ENCODE measurements at places on chromosomes 3 and 15.
A peak's percentile ranks its signal among the peaks of the same experiment; 100 is the strongest.

GRCh38 chr3:177615015-177615414 is 417.7 kb upstream of the TBL1XR1 start:
- no peak for DNase-seq

DNA sequence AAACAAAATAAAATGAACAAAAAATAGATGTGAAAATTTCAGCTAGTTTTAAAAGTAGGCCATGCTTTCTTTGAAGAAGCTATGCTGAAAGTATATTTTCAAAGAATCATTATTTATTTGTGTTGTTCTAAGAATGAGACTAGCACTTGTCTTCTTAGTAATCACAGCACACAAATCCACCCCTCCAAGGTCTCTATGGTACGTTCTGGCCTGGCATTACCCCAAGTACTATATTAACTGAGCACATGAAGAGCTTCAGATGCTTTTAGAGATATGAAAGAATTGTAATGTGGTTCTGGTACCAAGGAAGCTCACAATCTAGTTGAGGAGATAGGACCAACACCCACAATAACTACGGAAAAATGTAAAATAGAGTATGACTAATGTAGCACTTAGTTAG is 416.5 kb downstream of the PLCL2 start:
- no peak for DNase-seq

DNA sequence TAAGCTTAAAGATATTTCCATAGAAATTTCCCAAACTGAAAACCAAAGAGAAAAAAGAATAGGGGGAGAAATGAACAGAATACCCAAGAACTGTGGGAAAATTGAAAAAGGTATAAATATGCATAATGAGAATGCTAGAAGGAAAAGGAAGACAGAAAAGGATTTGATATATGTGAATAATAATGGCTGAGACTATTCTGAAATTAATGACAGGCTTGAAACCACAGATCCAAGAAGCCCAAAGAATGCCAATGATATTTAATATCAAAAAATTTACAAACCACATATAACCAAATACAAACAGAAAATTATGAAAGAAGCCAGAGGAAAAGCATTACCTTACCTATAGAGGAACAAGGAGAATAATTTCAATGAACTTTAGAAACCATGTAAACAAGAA is 153.0 kb downstream of the ANXA2 start:
- no peak for DNase-seq

DNA sequence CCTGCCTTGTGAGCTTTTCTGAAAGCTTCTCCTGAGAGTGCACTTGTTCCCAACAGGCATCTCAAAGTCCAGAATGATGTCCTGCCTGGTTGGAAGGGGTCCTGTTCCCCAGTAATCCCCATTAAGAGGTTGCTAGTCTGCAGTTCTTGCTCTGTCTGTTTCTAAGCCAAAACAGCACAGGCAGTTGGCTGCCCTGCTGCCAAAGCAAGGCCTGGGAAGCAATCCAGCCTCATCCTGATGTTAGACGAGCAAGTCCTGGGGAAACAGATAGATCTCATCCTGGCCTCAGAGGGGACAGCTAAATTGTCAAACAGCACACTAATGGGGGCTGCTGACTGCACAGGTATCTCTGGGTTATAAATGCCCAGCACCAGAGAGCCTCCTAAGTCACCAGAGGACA is 198.0 kb downstream of the EPHB1 start:
- no peak for DNase-seq

- no peak for DNase-seq
These were observed 119.9 kb upstream of the CADPS start for GRCh38 chr3:62995119-62995518.

- no peak for DNase-seq
These were observed 237.4 kb downstream of the TLE3 start for GRCh38 chr15:69860321-69860720.

DNA sequence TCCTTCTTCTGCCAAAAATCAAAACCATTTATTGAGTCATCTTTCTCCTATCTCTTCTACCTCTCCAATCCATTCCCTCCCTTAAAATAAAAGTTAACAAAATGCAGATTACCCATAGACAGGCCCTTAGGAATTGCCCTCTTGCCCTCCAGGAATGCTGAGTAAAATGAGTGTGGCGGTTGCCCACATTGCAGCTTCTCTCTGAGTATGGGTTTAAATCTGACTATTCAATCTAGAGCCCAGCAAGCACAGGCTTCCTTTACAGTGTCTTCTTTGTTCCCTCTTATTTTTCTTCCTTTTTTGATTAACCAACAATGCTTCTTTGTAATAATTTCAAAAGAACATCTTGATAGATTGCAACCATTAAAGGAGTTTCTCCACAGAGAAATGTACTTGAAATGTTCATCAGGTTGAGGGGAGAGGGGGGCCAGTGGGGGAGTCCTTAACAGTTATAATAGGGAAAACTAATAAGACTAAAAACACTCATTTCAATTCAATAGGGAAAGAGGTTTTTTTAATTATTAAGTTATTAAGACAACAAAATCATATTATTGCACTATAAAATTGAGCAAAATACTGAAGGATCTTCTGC is 135.3 kb upstream of the LMCD1 start:
- DNase-seq: no peak

- no peak for DNase-seq
These were observed 146.7 kb downstream of the NAALADL2 start for GRCh38 chr3:175005881-175006280.

GRCh38 chr3:7146529-7146928 is 285.6 kb downstream of the GRM7 start:
- DNase-seq: no peak

DNA sequence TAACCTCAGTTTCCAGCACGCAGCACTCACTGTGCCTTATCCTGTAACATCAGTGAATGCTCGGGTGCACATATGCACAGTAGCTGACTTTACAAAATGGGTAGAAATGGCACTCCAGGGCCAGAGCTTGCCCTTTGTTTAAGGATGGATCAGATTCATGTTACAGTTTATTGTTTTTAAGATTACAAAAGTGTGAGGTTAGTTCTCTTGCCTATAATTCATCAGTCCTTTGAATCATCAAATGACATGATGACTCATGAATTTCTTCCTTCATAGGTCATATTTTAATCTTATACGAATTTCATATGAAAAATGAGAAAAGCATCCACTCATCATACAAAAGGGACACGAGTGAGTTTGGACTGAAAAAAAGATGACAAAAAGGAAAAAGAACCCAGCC is 545.3 kb downstream of the GBE1 start:
- DNase-seq: no peak

GRCh38 chr3:27714692-27715453 is 7.2 kb downstream of the EOMES start:
- no peak for DNase-seq

GRCh38 chr3:13308380-13308801 is 111.7 kb downstream of the NUP210 start:
- DNase-seq: no peak

GRCh38 chr3:41853540-41854196 is 108.2 kb downstream of the ULK4 start:
- DNase-seq: no peak

DNA sequence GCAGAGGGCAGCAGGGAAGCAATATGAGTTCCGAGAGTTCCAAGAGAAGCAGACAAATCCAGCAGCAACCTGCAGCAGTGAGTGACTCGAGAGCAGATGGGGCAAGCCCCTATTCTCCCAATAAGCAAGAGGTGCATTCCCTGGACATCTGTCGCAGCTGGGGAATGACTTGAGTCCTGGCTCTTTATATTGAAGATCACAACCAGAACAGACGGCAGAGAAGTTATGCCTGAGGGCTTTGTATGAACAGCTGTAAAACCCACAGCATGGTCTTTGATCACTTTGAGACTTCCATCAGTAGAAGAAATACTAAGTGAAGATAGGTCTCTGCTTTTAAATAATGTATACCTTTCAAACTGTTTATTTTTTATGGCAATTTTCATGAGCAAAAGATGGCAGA is 23.6 kb upstream of the C3orf22 start:
- no peak for DNase-seq

- DNase-seq: no peak
These were observed 27.1 kb downstream of the LRIG1 start for GRCh38 chr3:66473692-66474091.

- DNase-seq: peak; percentile 41
These were observed 227.8 kb upstream of the LYSMD4 start for GRCh38 chr15:99961011-99961441.

DNA sequence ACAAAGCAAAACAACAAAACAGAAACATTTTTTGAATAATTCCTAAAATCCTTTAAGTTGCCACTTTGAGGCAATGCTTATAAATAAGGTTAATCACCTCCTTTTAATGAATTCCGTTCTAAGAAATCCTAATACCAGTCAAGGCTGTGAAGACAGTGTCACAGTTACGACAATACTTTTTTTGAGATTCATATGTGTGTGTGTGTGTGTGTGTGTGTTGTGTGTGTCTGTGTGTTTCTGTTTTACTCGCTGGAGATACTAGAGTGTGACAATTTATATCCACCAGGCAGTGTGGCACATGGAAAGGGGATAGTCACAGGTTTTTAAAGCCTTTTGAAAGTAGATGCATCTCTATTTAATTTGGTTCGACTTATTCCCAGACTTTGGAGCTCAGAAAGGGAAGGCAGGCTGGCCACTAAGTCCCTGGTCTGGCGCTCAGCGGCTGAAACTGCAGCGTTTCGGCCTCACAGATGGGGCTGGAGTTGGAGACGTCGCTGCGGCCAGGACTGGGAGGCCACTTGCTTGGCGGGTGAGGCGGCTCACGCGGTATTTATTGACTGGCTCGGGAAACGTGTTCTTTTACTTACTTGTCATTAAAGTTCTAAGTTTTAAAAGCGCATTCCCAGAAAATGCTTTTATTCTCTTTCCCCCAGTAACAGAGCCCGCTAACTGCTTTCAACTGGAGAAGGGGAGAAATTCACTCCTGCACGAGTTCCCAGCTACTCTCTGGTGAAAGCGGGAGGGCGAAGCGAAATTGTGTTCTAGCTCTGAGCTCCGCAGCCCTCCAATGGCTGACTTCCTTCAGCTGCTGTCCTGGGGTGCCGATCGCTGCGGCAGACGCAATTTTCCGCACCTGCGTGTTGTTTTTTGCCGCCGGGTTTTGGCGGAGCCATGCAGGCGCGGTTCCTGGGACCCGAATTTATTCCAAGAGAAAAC is 13.7 kb downstream of the ZIC1 start:
- DNase-seq: no peak

GRCh38 chr15:57580428-57580827 is 11.3 kb upstream of the MYZAP start:
- peak; percentile 53 for DNase-seq

- DNase-seq: no peak
These were observed 17.6 kb downstream of the ADAM10 start for GRCh38 chr15:58731756-58732535.

DNA sequence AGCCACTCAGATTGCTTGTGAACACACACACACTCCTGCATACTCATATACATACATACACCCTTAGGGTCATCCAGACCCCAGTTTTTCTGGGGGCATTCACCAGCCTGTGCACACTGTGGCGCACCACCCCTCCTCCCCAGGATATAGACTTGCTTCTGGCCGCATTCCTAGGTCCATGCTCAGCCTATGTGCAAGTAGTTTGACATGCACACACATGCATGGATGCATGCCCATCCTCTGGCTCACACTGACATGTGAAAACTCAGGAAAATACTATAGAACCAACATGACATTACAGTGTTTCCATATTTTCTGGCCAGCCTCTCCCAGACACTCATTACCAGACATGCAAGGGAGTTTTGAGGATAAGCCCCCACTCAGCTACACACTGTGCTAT is 79.3 kb upstream of the POLG start:
- no peak for DNase-seq

GRCh38 chr3:160437083-160437455 is 12.5 kb downstream of the TRIM59 start:
- DNase-seq: no peak

- DNase-seq: no peak
These were observed 159.4 kb downstream of the TMEM108 start for GRCh38 chr3:133197619-133198018.

DNA sequence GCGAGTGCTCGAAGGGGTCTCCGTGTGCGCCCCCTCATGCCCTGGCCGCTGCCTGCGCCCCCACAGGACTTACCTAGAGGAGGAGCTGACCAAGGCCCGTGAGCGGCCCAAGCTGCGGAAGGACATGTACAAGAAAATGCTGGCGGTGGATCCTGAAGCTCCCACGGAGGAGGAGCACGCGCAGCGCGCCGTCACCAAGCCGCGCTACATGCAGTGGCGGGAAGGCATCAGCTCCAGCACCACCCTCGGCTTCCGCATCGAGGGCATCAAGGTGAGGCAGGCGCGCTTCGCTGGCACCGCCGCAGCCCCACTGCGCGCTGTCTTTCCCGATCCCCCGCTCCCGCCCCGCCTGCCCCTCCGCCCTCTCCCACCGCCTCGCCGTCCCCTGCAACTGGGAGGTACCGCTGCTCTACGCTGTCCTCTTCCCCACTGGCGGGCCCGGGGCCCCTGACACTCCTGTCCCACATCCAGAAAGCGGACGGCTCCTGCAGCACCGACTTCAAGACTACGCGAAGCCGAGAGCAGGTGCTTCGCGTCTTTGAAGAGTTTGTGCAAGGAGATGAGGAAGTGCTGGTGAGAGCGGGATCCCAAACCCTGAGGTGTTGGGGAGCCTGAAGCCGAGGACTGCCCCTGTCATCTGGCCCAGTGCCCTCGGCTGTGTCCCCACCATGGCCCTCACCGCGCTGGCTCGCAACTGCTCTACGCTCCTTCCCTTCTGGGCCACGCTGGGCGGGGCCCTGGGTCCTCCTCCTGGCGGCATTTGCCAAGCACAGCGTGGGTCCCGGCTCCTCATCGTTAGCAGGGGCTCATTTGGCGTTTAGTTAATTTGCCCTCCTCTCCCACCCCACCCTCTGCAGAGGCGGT is 8.5 kb downstream of the ITPKA start:
- no peak for DNase-seq

DNA sequence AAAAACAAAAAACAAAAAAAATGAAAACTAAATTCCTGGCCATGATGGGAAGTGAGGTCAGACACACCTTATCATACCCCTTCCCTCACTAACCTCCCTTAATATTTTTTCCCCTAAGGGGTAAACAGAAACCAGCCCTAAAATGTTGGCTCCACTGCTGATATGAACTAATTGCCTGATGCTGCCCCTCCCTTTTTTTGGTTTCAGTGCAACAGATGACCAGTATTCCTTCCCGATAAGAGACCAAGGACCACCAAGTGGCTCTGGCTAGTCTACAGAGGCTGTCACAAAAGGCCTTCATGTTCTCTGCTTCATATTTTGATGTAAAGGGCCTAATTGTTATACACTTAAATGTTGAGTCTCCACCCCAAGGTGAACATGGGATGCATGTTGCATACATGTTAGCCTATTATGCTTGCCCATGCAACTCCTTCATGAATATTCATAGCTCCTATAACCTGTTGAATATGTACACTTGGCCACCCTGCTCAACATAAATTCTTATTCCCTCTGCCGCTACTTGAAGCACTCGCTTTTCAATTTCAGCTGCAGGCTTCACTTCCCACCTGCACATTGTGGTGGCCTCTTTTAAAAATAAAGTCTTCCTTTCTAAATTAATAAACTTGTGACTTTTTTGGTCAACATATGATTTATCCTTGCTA is 12.3 kb upstream of the STAC start:
- DNase-seq: no peak

DNA sequence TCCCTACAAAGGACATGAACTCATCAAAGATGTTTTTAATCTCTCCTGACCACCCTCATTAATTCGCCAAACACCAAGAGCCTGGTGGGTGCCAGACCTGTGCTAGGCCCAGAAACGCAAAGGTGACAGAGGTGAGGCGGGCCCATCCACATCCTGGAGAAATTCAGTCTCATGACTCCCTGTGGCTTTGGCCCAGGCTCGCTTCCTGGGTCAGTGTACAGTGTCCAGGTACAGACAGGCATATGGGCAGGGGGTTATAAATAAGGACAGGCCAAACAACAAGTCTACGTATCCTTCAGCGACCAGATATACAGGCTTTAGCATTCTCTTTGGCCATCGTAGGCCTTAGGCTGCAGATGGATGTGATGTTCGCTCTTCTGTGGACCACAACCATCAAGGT is 945 bp upstream of the PLA2G4F start:
- no peak for DNase-seq
